ENCODE measurements at places on chromosomes 2 and 18.

GRCh38 chr2:220586980-220587530 is 959.6 kb downstream of the SLC4A3 start:
- no peak for DNase-seq

DNA sequence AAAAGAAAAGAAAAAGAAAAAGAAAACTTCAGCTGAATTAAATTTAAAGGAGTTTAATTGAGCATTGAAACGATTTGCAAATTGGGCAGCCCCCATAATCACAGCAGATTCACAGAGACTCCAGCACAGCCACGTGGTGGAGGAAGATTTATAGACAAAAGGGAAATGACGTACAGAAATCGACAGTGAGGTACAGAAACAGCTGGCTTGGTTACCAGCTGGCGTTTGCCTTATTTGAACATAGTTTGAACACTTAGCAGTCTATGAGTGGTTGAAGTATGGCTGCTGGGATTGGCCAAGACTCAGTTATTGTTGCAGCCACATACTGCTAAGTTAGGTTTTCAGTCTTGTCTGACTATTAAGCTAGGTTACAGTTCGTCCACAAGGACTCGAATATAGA is 312.2 kb upstream of the SLC14A2 start:
- no peak for DNase-seq

DNA sequence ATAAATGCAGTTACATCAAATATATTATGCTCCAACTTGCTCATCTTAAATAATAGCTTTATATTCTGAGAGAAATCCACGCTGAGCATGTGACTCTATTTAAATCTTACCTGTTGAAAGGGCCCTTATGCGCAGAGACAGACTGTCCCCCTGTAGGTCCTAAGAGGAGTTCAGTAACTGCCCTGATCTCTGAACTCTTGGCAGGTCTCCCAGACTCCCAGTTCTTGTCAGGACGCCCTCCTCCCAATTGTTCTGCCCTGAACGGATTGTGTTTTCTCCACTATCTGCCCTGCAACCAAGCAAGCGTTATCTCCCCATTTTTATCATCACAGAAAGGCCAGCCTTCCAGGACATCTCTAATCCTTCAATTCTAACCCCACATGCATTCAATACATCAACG is 954.6 kb downstream of the TSN start:
- DNase-seq, result no peak

DNA sequence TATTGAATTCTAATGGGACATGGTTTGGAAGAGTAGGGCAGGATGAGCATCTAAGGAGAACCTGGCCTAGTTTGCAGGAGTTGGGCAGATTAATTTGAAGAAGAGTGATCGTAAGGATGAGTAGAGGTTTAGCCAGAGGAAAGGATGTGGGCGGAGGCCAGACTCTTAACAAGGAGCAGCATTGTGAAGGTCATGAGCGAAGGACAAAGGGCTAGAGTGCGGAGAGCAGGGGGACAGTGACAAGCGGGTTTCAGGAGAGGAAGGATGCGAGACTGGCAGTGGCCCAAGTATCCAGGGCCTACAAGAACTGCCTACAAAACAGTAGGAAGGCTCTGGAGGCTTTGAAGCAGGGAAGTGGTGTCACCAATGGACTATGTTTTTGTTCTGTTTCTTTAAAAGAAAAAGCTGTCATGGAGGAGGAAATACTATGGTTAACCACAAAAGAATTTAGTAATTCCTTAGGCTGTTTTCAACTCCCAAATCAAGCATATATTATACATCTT is 20.1 kb downstream of the SLC66A3 start:
- no peak for DNase-seq

GRCh38 chr2:240930096-240930630 is 24.0 kb downstream of the CROCC2 start:
- DNase-seq, result no peak

- no peak for DNase-seq
Measured at GRCh38 chr18:72973841-72974240, 106.1 kb upstream of the NETO1 start.

- no peak for DNase-seq
Measured at GRCh38 chr2:209114588-209115240, 309.1 kb upstream of the MAP2 start.

DNA sequence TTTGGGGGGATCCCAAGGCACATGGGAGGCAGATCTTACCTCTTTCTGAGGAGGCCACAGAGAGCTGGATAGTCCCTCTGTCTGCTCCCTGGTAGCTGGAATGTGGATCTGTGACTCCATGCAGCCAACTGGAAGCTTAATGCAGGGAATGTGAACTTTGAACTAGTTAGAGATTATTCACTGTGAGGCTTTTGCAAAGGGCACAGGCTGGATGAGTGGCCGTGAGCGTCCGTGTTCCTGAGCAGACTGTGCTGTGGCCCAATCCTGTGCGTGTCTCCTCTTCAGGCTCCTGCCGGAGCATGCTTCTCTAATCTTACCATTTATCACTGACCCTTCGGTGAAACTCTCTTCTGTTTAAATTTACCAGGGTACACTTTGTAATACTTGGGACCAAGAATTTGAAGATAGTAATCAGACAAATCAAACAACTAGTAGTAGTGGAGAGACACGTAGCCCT is 187.6 kb downstream of the PTPRM start:
- DNase-seq, result no peak

- no peak for DNase-seq
Measured at GRCh38 chr2:97858442-97858841, 137.3 kb downstream of the TMEM131 start.

- DNase-seq, result no peak
Measured at GRCh38 chr2:39975476-39976020, 196.5 kb upstream of the THUMPD2 start.

DNA sequence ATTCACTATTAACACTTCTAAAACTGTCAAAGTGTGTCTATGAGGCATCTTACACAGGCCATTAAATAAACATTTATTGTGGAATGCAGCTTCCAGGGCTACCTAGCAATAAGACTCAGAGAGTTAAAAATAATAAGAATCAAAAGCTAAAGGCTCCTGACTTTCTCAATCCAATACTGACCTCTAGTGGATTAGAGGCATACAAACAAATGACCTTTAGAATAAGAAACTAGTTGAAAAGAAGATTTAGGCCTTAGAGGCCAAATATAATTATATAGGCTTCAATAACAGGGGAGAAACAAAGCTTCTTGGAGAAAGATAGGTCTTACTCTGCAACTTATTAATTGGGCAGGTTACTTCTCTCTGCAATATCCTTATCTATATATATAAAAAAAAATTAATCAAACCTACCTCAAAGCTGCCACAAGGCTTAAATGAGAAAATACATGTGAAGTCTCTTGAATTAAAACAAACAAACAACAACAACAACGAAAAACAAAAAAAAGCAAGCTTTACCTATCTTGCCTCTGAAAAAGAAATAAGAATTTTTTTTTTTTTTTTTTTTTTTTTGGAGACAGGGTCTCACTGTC is 246.1 kb downstream of the EXOC6B start:
- peak; percentile 34 for DNase-seq

DNA sequence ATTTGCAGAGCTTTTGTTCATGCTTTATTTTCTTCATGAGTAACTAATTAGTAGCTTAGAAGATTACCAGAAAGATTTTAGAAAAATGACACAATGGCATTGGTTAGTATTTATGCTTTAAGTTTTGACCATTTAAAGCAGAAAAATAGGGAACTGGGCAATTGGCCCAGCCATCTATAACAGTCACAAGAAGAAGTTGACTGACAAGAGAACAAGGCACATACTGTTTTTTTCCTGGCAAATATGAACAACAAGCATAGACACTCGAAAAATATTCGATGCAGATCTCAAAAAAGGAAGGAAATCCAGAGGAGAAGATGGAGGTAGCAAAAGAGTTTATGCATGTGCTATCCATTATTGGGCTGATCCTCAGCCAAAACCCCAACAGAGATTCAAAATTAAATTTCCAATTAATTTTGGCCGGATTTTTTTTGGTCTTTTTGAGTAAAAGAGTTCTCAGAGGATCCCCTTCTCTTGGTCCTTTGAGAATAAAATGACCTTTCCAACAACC is 200.8 kb upstream of the SLC35G4 start:
- DNase-seq, result no peak

DNA sequence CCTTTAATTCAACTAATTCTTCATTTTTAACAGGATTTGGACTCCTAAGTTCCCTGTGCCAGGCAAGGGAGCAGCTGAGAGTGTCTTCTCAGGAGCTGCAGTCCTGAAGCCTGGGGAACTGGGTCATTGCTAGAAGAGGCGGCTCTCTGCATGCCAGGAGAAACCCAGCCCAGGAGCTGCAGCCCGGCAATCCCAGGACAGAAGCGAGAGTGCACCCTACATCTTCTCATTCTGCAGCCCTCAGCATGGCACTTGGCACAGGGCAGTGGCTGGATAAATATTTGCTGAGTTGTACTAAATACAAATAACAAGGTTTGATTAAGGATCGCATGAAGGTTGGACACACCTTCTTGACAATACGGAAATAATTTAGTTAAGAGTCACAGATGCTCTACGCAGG is 244.9 kb upstream of the PXDN start:
- no peak for DNase-seq

- no peak for DNase-seq
Measured at GRCh38 chr18:25005541-25006403, 346.2 kb downstream of the ZNF521 start.

- DNase-seq, result no peak
Measured at GRCh38 chr2:224832207-224832606, 116.0 kb upstream of the CCDC195 start.

DNA sequence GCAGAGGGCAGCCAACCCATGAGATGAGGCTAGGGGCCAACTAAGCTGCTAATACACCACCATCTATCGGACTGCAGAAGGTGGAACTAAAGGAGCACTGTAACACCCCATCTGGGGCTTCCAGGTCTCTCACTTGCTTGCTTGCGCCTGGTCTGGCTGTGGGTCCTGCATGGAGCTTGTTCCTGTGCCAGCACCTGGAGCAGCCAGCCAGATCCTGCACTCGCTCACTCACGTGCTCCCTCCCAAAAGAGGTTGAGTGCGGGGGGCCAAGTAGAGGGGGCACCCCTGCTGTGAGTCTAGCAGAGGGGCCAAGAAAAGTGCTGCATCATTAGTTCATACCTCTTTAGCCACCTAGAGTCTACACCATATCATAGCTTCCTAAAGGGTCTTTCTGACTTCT is 250.9 kb downstream of the LRRTM4 start:
- DNase-seq, result no peak

- DNase-seq, result no peak
Measured at GRCh38 chr2:60098996-60099395, 454.5 kb downstream of the BCL11A start.

GRCh38 chr18:49537232-49537896 is 24.5 kb upstream of the LIPG start:
- DNase-seq, result no peak

DNA sequence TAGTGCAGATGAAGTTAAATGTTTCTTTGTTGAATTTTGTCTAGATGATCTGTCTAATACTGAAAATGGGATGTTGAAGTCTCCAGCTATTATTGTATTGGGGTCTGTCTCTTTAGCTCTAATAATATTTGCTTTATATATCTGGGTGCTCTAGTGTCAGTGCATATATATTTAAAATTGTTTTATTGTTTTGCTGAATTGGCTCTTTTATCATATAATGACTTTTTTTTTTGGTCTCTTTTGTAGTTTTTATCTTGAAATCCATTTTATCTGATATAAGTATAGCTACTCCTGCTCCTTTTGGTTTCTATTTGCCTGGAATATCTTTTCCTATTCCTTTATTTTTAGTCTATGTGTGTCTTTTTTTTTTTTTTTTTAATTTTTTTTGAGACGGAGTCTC is 79.2 kb downstream of the COMMD1 start:
- DNase-seq, result no peak

DNA sequence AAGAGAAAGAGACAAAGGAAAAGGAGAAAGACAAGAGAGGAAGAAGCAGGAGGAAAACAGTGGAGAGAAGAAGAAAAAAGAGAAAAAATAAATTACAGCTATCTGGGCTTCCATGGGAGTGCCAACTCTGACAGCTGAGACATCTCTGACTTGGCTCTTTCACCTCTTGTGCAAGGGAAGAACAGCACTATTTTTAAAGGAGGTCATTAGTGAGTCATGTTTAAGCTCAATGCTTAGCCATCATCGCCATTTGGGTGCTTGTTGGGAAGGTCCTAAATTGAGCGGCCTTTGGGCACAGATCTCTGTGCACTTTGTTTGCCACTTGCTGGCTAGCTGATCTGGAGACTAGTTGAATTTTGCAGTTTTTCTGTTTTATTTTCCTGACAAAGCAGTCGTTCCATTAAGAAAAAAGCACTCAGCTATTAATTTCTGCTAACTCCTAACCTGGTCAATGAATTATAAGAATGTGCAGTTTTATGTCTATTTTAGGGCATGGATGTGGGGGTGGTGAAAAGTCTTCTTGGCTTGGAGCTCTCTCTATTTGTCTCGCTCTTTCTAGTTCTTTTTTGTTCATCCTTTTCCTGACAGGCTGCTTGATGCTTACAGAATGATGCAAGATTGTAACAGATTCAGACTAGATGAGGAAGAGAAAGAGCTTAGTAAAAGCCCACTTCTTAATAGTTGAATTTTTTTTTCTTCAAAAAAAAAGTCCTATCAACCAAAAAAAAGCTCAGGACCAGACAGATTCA is 231.5 kb downstream of the SLC8A1 start:
- no peak for DNase-seq

- DNase-seq, result no peak
Measured at GRCh38 chr2:241325257-241325656, 9.5 kb downstream of the SEPTIN2 start.

DNA sequence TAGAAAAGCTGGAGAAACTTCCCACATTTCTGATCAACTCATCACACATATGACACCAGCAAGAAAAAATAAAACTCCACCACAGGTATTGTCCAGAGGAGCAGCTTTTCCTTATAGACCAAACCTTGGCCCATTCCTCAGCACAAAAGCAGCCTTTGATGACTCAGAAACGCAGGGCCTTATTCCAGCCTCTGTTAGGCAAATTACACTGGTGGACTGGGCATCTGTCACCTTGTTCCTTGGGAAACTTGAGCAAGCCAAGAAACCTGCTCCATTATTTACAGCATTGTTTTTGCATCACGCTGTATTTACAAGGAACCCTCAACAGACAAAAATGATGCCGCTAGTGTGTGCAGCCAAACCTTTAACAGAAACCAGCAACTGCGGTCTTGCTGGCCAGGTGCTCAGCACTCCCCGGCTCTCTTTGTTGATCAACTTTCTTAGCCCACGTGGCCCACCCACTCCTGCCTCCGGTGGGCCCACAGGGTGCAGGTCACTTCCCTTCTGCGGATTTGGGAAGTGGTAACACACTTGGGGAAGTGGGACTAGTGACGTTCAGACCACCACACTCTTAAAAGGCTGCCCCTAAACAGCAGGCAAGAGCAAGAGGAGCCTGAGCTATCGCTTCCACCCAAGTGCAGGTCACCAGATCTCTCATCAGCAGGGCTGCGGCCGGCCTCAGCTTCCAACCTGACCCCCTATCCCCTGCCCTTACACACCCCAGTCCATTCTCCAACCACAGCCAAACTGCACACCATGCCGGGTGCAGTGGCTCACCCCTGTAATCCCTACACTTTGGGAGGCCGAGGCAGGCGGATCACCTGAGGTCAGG is 1.5 kb downstream of the AP1S3 start:
- no peak for DNase-seq

DNA sequence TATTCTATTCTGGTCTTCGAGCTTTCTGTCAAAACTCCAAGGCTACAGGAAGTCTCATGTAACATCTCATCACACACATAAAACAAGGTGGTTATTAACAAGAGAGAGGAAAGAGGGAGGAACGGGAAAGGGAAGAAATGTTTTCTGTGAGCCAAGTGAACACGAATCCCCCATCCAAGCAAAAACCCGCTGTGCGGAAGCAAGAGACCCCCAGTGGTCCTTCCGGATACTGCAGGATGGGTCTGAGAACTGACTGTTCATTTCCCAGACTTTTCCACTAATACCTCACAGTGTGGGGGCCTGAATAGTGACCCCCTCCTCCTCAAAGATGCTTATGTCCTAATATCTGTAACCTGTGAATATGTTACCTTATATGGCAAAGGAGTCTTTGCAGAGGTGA is 19.0 kb upstream of the DIPK1C start:
- DNase-seq, result peak; percentile 57

Data from COR-L47 (cell line).